Kasumi-1 (cell line): ENCODE measurements at places on chromosomes 16 and 17.
A peak's percentile ranks its signal among the peaks of the same experiment; 100 is the strongest.

GRCh38 chr16:27906883-27907282, 156.6 kb downstream of the GSG1L start:
- DNase-seq = no peak

DNA sequence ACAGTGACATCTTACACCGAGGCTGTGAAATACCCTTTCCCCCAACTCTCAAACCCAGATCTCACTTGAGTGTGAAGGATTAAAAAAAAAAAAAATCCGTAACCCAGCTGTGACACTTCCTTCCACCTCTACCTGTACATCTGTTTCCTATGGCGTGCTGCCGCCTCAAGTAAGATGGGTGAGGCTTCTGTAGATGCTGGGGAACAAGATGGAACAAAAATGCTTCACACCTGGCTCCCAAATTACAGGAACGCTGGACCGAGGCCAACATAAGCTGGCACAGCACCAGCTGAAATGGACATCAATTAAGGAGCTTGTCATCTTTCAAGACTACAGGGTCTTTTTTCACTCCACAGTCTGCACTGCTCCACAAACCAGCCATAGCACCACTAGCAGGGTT, 95.9 kb downstream of the HIC1 start:
- DNase-seq = no peak

DNA sequence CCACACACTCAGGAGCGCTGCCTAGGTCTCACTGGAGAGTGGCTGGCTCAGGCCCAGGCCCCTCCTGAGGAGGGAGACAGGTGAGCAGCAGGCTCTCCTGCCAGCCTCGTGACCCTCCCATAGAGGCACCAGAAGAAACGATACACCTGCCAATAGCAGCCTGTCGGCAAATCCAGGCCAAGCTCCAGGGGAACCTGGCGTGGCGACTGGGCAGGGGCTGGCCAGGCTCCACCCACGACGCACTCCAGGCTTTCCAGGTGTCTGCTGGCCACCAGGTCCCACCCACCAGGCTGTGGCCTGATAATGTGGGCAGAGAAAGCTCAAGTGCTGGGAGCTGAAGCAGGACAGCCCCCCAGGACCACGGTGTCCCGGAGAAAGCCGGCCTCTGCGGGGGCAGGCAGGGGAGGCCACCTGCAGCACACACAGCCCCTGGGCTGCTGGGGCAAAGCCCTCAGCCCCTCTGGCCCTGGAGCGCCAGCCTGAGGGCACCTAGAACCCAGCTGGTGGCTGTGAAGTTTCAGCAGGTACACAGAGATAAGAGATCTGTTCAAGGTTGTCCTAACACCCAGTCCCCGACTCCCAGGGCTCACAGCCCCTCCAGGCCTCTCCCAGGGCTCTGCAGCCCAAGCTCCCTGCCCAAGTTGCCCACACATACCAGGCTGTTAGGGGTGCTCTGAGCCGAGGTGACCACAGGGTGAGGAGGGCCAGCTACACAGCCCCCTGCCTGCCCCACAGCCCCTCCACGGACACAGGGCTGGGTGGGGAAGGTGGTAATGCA, 2.4 kb downstream of the PGAP6 start:
- no peak for DNase-seq

- DNase-seq = no peak
Observed at GRCh38 chr17:15298176-15298575, 33.0 kb upstream of the PMP22 start.

DNA sequence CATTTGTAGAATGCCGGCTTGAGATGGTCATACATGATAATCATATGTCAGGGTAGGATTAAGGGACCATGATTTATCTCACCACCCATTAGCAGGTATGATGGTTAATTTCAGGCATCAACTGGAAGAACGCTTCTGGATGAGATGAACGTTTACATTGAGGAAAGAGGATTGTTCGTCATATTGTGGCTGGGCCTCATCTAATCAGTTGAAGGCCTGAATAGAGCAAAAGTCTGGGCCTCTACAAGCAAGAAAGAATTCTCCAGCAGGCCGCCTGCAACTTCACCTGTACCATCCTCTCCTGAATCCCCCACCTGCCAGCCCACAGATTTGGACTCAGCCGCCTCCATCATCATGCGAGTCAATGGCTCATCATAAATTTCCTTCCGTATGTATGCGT, 30.6 kb upstream of the XYLT1 start:
- no peak for DNase-seq

DNA sequence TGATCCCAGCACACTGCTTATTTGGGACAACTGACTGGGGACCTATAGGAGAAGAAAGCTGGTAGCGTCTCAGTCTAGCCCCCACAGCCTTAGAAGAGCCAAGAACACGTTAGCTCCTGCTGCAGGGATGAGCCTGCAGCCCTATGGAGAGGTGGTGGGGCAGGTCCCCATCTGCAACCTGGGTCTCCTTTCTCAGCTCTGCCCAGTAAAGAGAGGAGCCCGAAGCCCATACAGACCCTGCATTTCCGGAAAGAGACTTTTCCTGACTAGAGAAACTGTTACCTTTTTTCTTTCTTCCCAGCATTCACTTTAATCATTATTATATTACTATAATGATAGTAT, 788 bp downstream of the METTL22 start:
- no peak for DNase-seq

GRCh38 chr17:42192189-42193126, 1.8 kb downstream of the GHDC start:
- no peak for DNase-seq

DNA sequence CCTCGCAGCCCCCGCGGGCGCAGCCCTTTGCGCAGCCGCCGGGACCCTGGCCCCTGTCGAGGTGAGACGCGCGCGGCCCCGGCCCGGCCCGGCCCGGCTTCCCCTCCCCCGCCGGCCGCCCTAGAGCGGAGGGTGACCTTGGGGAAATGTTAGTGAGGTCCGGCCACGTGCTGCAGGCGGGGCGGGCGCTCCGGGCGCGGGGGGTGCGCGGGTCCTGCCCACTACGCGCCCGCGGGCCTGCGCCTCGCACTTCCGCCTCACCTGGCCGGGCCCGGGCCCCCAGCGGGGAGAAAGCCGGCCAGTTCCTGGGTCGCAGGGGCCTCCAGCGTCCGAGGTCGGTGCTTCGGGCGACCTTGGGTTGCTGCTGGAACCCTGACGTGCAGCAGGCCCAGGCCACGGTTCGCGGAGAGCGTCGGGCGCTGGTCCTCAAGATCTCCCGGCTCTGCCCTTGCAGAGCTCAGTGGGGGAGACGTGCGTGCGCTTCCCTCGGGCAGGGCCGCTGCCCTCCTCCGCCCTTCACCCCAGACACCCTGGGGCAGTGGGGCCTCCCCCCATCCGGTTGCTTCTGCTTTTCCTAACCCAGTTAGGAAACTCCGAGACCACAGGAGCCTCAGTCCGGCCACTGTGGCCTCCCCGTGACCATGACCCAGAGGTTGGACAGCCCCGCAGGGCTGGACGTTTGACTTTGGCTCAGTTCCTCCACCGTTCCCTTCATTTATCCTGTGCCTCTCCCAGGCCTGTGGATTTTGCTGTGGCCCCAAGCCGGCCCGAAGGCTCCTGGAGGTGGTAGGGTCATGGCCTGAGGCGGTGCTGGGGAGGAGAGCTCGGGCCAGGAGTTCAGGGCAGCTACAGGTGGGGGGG, 791 bp downstream of the MCRIP2 start:
- DNase-seq = no peak

DNA sequence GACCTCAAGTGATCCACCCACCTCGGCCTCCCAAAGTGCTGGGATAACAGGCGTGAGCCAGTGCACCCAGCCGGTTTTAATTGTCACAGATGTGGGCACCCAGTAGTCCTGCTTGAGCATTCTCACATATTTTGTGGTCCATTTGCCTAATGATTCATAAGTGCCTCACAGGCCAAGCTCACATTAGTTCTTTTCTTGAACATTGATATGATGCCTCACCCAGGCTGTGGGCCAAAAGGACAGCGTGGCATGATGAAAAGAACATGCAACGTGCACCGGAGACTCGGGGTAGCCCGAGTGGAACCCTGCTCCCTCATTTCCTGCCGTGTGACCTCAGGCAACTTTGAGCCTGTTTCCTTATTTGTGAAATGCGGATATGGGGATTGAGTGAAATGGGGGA, 181.9 kb downstream of the SNX29 start:
- DNase-seq = no peak

DNA sequence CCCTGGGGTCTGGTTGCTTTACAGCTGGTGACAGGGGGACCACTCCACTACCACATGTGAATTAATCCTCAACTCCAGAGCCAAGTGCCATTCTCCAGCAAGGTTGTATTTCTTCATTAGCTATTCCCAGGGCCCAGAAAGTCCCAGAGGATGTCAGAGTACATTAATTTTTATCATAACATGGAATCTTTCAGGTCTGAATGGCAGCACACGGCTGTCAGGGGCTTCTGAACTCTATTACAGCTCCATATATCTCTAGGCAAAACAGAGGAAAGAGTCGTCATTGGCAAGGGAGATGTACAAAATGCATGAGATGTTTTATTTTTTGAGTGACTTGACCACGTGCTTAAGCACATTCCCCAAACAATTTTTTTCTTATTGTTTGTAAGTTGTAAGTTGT, 303.4 kb downstream of the WWOX start:
- DNase-seq = no peak

DNA sequence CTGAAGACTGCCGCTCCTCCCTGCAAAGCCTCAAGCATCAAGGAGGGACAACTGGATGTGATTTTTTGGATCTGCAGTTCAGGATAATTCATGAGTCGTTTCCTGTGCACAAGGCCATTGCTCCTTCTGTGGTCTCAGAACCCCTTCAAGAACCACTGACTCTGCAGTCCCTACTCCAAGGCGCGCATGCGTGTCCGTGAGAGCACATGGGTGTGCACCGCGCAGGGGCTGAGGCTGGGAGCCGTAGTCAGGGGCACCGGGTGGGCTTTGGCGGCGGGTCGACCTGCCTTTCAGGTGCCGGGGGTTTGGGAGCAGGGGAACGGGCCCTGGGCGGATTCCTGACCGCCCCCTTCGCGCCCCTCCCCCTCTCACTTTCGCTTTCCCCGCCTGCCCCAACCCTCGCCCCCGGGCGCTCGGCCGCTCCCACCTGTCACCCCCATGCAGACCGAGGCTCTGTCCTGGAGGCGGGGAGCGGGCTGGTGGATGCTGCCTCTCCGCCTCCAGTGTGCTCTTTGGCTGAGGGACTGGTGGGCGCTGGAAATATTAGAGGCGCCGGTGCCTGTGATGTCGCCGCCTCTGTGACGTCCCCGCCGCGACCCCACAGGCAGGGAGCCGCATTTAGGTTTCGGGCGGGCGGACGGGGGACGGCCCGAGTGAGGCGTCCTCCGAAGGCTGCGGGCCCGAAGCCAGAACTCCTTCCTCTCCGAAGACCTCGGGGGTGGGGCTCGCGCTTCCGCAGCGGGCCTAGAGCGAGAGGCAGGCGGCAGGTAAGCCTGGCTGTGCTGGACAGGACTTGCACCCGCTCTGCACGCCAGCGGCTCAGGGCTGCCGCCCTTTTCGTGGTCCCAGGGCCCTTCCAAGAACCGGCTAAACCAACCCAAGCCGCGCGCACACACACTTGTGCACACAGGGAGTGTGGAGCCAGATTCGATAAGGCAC, at the start of gene SPATA32:
TSS of gene SPATA32 (minus strand) at position 518 of the 939 bp plus-strand sequence. CDS start at position 440, 78 bp downstream.
- DNase-seq = peak; percentile 42

GRCh38 chr16:15604460-15605440, 38.2 kb downstream of the MARF1 start:
- DNase-seq = no peak
